ENCODE measurements at places on chromosomes 5 and 9.
A peak's percentile ranks its signal among the peaks of the same experiment; 100 is the strongest.

DNA sequence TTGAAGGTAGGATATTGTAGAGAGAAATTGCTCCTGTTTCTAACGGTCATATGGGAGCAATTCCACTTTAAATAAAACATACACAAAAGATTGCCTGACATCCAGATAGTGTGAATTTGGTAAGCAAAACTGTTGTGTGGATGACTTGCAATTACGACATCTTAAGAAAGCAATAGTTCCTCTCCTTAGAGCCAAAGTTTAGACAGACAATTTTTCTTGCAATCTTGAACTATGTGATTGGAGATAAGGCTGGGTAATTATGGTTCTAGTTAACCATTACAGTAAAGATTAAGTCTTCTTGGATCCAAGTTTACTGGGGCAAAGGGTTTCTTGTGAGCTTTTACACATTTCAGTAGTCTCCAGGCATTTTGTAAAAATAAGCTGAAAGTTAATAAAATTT is 1080.6 kb upstream of the CDH6 start:
- DNase-seq: no peak

- no peak for DNase-seq
Observed at GRCh38 chr5:112064956-112065355, 308.0 kb upstream of the NREP start.

GRCh38 chr5:43065387-43065947 is 25.3 kb upstream of the ANXA2R start:
- peak; percentile 77 for DNase-seq

GRCh38 chr5:135319928-135320606 is 79.0 kb downstream of the MACROH2A1 start:
- no peak for DNase-seq

- DNase-seq: no peak
Observed at GRCh38 chr5:111734013-111734412, 23.0 kb downstream of the NREP start.

- DNase-seq: no peak
Observed at GRCh38 chr9:38154501-38155421, 85.7 kb upstream of the SHB start.

DNA sequence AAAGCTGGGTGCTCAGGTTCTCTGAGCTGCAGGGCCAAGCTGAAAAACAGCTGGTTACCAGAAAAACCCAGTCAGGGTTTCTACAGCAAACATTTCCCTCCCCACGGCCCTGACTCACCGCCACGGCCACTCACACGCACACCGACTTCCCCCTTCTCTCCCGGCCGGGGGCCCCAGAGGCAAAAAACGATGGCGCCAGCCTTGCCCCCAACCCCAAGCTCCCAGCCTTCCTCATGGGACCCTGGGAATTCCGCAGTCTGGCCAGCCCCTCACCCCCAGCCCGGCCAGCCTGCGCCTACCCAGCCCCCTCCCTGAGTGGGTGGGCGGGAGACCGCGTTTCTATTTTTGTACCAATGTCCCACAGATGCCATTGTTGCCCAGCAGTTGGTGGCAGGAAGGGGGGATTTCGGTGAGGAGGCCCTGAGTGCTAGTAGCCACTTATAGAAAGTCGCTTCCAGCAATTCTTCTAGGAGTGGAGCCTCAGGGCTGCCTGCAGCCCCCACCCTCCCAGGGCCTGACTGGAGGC is 18.4 kb downstream of the ENG start:
- no peak for DNase-seq

DNA sequence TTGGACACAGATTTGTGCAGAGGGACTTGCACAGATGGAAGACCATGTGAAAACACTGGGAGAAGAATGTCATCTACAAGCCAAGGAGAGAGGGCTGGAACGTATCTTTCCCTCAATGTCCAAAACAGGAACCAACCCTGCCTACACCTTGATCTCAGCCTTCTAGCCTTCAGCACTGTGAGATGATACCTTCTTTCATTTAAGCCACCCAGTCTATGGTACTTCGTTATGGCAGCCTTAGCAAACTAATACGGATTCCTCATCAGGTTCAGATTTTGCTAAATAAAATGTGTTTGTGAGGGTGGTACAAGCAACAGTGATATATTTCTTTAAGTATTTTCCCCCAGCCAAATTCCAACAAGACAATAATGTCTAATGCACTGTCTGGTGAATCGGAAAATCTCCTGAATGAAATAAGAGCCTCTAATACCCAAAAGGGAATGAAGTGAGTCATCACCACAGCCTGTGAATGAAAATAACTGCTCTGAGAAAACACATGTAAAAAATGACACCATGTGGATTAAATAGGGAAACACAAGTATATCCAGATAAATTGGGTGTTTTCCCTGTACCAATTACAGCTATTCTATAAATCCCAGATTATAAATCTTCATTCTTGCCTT is 182.8 kb upstream of the TARS1 start:
- no peak for DNase-seq

- no peak for DNase-seq
Observed at GRCh38 chr5:139694556-139695177, 46.5 kb downstream of the CXXC5 start.

- no peak for DNase-seq
Observed at GRCh38 chr9:6197330-6197729, 18.3 kb upstream of the IL33 start.

GRCh38 chr5:35443803-35444595 is 173.7 kb upstream of the SPEF2 start:
- DNase-seq: no peak

All from SHP77 treated with DMSO at 0.1 percent for 48 hours (cell line).